NCI-H1417 treated with DMSO at 0.1 percent for 48 hours (cell line): ENCODE measurements at places on chromosomes 1 and 21.
A peak's percentile ranks its signal among the peaks of the same experiment; 100 is the strongest.

- DNase-seq = no peak
Measured at GRCh38 chr1:61080413-61081143, 1.8 kb upstream of the NFIA start.

DNA sequence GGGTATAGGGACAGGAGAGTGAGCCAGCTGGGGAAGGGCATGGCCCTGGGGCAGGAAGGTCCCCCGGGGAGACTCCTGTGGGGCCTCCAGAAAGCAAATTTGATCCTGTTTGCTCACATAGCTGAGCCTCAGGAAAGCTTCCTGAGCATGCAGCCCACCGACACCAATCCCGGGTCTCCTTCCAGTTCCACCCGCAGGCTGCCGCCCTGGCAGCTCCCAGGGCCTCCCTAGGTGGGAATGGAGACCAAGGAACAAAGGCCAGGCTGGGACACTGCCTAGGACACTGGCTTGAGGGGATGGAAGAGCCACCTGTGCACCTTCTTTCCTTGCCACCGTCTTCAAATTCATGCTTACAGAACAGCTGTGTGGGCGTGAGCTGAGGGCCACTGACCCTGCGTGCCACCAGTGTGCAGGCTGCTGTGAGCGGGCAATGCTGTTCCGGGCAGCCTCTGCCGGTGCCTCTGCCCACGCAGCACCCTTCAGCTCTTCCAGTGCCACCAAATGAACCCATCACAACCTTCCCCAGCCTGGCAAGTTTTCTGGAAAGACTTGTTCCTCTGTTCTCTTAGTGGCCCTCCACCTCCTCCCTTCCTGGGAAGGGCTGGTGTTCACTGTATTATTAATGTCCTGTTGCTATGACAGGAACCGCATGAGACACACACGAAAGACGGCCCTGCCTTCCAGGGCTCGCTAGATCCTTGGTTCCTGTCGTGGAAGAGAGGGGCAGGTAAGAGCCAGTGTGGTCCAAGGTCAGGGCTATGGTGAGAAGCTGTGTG, 53.6 kb downstream of the ACBD3 start:
- no peak for DNase-seq

GRCh38 chr1:30778154-30778978, 20.8 kb upstream of the LAPTM5 start:
- DNase-seq = no peak

DNA sequence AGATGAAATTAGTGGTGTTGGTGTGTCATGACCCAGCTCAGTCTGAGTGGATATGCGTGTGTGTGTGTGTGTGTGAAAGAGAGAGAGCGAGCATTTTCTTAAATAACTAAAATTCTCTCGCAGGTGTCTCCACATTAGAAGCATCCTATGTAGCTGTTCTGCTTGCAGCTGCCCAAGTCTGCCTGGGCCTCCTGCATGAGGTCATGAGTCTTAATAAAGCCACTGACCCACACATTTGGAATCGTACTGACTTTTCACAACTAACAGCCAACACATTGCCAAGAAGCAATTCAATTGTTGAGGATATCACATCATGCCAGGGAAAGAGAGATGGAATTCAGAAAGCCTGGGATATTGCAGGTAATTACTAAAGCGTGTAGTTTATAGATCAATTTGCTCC, 238.2 kb upstream of the AJAP1 start:
- no peak for DNase-seq

DNA sequence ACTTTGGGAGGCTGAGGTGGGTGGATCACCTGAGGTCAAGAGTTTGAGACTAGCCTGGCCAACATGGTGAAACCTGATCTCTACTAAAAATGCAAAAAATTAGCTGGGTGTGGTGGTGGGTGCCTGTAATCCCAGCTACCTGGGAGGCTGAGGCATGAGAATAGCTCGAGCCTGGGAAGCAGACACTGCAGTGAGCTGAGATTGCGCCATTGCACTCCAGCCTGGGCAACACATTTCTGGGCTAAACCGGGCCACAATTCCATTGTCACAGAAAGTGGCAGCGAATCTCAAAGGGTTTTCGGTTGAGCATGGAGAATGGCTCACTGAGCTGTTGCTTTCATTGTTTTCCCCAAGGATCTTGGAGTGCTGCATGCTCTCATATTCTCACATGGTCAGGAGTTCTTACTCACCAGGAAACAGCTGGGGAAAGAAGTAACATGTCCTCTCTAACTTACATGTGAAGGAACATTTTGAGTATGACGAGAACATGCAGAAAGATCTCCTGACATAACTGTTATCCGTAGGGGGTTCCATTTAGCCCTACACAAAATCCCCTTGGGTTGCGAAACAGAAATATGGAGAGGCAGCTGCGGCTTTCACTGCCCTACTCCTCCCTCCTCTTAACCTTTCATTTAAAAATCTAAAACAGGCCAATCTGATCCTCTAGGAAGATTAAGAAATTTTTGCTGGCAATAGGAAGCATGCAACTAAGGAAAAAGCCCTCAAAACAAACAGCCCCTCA, 341.1 kb downstream of the PCP4 start:
- no peak for DNase-seq

GRCh38 chr1:99969260-99969728, 502 bp upstream of the SLC35A3 start:
- DNase-seq = no peak

DNA sequence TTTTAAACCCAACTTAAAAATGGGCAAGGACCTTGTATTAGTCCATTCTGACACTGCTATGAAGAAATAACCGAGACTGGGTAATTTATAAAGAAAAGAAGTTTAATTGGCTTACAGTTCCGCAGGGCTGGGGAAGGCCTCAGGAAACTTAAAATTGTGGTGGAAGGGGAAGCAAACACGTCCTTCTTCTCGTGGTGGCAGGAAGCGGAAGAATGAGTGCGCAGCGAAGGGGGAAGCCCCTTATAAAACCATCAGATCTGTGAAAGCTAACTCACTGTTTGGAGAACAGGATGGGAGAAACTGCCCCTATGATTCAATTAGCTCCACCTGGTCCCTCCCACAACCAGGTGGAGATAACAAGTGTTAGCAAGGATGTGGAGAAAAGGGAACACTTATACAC, 237.7 kb downstream of the SEC16B start:
- DNase-seq = no peak

GRCh38 chr1:10676963-10677362, 119.5 kb downstream of the CASZ1 start:
- no peak for DNase-seq

DNA sequence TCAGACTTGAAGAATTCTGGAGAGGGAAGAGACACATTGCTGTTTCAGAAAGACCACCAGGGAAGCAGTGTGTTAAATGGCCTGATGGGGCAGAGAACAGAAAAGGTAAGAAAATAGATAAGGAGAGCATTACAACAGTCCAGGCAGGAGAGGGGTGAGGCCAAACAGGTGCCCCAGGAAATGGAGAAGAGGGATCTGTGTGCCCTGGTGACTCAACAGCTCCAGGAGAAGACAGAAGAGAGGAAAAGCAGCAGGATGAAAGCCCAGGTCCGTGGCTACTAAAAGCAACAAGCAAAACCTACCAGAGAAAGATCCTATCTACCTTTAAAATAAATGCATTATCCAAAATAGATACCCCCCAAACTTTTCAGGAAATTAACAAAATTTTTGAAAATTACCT, 9.2 kb downstream of the TP53BP2 start:
- DNase-seq = no peak

DNA sequence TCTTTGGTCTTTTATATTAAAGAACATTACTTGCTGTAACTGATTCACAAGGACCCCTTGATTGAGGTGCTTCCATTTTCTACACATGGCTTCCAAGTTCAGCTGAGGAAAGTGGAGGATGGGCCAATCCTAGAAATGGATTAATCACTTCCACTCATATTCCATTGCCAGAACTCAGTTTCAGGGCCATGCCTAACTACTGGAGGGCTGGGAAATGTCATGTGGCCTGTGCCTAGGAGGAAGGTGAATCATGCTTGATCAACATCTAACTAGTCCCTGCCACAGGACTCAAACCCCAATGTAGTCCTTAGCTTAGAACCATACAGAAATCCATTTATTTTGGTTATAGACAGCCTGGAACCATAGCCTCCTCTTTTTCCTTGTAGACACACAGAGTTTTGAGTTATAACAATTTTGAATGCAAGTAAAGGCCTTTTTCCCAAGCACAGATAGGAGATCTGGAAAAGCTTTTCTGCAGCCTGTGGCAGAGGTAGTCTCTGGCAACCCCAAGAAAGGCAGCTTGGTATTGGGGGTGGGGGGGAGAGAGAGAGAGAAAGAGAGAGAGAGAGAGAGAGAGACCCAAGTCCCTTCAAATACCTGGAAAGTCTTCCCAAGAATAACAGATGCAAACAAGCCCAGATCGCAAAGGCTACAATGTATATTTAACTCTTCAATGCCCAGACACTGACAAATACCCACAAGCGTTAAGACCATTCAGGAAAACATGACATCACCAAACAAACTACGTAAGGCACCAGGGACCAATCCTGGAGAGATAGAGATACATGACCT, 12.5 kb downstream of the MAST2 start:
- DNase-seq = no peak

GRCh38 chr1:224262373-224263054, 67.5 kb downstream of the NVL start:
- DNase-seq = no peak

DNA sequence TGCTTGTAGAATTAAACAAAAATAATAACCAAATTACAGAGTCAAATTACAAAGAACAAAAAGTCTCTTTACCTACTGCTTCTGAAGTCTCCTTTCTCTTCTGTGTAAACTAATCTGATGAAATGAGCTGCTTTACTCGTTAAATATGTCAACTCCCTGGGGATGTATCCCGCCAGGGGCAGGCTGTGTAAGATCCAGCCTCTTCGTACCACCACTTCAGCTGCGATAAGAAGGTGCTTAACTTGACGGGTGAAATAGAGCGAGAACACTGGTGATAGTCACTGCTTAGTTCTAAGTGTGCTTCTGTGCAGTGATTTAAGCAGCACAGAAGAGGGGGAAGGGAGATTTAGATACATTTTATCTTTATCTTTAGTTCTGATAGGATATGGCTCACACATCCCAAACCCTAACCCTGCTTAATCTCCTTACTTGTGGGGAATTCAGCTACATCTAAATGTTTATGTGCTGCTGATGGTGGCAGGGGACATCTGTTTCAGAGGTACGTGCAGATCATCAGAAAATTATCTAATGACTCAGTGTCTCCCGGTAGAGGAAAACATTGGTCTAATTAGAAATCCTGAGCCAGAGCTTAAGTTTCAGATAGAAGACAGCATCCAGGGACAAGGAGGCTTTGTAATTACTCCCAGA, 46.0 kb downstream of the RHOU start:
- DNase-seq = peak; percentile 18

DNA sequence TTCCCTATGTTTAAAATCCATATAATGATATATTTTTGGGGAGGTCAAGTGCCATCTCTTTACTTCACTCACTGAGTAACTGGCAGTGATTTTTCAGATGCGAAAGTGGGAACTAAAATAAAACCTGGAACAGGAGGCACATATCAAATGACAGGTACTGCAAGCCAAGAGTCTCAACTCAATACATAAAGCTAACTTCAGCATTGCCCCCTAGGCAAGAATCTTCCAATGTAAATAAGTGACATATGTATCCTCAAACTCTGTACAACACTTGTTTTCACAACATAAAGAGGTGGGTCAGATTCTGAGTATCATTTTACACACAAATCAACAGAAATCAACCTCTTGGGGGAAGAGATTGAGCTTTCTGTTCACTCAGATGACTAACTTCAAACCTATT, 18.1 kb downstream of the DCAF8 start:
- DNase-seq = no peak

DNA sequence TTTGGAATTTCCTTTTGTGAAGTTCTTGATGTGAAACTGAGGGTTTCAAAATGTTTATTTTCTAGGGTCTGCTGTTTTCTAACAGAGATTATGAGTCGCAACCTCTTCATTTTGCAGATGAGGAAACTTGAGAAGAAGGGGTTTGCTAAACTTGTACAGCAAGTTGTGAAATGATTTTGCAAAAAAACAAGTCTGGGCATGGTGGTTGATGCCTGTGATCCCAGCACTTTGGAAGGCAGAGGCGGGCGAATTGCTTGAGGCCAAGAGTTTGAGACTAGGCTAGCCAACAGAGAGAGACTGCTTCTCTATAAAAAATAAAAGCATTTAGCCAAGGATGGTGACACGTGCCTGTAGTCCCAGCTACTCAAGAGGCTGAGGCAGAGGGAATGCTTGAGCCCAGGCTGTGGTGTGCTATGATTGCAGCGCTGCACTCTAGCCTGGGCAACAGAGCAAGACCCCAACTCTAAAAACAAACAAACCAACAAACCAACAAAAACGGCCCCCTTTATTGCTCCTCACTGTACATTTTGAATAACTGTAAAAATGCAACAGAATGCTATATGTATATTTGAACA, 9.9 kb downstream of the TRIM67 start:
- DNase-seq = no peak

GRCh38 chr1:68196676-68197075, 35.6 kb downstream of the WLS start:
- no peak for DNase-seq

DNA sequence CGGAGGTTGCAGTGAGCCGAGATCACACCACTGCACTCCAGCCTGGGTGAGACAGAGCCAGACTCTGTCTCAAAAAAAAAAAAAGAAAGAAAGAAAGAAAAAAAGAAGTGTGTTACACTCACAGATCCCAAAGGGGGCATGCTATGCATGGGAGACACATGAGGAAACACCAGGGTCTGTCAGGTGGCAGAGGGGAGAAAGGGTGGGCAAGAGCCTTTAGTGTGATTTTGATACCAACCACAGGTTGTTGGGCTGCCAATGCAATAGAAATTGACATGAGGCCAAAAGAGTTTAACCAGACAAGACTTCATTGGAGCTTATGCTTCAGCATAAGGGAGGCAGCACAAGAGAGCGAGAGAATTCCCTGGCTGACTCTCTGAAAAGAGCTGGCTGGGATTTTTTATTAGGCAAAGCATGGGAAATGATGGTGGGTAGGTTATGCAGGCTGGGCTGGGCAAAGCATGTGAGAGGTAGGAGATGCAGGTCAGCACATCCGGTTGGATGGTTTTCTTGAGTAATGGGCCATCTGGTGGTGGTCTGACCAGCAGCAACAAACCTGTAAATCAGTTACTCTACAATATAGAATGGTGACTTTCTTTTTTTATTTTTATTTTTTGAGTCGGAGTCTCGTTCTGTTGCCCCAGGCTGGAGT, 11.7 kb upstream of the EXTL1 start:
- DNase-seq = no peak

DNA sequence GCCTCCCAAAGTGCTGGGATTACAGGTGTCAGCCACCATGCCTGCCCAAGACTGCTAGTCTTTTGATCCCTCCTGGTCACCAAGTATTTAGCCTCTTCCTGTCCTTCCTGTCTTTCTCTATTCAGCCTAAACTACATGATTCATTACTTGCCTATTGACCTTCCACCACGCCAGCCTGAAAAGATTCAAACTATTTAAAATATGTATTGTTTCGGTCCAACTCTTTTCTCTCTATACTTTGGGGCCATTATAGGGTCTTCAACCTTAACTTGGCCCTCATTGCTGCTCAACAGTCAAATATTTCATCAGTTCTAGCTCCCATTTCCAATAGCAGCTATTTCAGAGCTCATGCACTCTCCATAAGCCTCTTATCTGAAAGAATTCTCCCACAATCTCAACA, 153.0 kb downstream of the TNFSF18 start:
- no peak for DNase-seq
